ENCODE measurements at places on chromosomes 5 and 9.

- DNase-seq, result no peak
These were observed 8.8 kb downstream of the NEUROG1 start for GRCh38 chr5:135526924-135527323.

GRCh38 chr9:127336086-127336485 is 60.9 kb upstream of the SLC2A8 start:
- DNase-seq, result no peak

DNA sequence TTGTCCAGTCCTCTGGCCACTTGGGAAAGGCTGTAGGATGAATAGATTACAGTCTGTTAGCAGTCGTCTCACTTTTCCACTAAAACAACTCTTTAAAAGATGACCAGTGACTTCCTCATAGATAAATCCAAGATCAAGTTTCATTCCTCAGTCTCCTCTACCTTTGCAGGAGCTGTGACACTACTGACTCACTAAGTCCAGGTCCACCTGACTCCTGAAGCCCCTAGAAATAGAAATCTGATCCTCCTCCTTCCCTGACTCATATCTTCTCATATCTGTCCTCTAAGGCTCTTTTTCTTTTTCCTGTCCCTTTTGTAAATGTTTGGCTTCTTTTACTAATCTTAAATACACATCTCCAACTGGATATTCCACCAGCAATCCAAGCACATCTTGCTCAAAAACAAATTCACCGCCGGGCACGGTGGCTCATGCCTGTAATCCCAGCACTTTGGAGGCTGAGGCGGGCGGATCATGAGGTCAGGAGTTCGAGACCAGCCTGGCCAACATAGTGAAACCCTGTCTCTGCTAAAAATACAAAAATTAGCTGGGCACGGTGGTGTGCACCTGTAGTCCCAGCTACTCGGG is 2.6 kb downstream of the CCDC125 start:
- no peak for DNase-seq

GRCh38 chr5:56669534-56670483 is 145.5 kb upstream of the MAP3K1 start:
- DNase-seq, result peak; percentile 91

GRCh38 chr5:5505815-5506214 is 83.3 kb downstream of the ICE1 start:
- DNase-seq, result no peak

GRCh38 chr5:170429014-170429413 is 39.8 kb upstream of the KCNMB1 start:
- peak; percentile 15 for DNase-seq

DNA sequence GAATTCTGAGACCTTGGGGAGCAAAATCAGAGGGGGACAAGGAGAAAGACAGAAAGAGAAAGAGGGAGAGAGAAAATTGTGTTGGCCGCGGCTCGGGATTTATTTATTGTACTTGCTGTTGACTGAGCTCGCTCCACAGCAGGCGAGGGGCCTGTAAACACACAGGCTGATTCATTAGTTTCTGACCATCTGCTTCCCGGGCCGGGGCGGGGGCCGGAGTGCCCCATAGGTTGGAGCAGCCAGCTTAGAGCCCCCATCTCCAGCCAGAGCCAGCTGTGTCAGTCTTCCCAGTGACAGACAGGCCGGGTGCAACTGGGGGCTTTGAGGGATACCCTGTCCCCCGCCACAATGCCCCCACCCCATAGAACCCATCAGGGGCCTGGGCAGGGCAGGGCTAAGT is 30.9 kb downstream of the NTNG2 start:
- no peak for DNase-seq

DNA sequence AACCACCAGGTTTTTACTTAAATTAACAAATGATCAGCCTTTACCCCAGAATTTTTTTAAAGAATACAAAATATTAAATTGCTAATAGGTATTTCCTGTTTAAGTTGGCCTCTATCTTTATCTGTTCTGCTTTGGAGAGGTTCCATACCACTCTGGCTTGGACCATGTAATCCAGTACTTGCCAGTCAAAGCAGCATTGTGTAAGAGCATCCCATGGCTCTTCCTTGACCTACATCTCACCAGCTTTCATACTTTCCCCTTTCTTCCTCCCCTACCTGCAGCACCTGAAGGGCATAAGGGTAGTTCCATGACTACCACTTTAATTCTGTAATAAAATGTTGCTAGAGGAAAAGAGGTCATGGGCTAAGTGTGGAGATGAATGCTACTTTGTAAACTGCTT is 140.8 kb upstream of the MTAP start:
- DNase-seq, result no peak

DNA sequence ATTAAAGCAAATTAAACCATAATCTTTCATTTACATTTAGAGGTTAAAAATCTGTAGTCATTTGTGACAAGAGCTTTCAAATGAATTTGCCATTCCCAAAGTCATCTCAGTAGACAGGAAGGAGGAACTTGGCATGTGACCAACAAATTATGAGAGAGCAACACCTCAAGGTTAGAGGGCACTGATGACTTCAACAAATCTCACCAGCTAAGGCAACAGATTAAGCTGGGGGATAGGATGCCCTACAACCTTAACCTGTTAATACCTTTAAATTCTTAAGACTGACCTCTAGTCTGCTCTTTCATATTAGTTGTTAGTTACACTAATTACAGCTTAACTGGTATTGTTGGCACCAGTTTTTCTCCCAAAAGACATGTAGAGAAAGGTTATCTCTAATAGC is 18.4 kb downstream of the POU5F2 start:
- no peak for DNase-seq
